RPMI8226 (cell line): ENCODE measurements at places on chromosomes 5 and 9.

GRCh38 chr5:74056789-74057164 is 430.8 kb downstream of the ARHGEF28 start:
- DNase-seq: peak; percentile 10

- DNase-seq: no peak
Observed at GRCh38 chr5:87340716-87341115, 72.0 kb downstream of the CCNH start.

DNA sequence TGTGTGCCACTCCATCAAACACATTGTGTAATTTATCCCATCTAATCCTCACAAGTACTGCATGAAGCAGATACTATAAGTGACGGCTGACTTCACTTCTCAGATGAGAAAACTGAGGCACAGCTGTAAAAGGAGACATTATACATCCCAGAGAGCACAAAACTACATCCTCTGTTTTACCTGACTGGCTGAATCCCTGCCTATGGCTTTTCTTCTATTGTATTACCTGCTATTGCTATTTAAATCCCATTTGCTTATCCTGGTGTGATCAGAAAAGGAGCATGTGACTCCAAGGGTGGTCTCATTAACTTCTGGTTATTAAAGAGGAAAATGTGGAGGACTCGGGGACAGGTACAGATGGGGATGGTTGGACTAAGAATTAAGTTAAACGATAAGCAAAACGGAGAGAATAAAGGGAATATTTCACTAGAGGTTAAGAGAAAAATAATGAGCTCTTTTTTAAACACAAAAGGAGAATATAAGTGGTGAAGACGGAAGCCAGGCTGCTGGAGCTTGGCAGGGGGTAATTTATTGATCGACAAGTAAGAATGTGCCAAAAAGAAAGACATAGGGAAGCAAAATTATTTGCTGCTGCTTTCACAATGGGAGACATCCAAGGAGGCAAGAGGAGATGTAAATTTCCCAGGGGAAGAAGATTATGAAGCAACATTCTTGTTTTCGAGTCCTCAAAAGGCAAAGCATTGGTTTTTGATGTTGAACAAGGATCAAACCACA is 155.7 kb upstream of the GPR151 start:
- DNase-seq: no peak

GRCh38 chr9:125525921-125526631 is 180.9 kb downstream of the MAPKAP1 start:
- DNase-seq: no peak

DNA sequence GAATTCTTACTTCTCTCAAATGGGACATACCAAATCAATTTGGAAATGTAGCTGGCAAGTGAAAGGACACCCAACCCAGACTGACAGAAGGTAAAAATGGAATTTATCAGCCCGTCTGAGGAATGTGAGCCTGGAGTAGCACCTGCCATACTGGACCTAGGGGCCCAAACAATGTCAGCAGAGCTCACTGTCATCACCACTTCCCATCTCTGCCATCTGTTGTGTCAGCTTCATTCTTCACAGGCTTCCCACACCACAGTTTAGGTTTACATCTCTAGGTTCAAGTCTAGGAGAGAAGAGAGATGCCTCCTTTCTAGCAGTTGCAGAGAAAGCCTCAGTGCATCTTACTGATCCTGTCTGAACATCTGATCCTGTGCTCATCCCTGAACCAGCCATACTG is 222.4 kb downstream of the DOCK8 start:
- DNase-seq: no peak

- no peak for DNase-seq
Observed at GRCh38 chr5:33079548-33079947, 361.2 kb upstream of the TARS1 start.

- DNase-seq: no peak
Observed at GRCh38 chr9:132366481-132366880, 11.7 kb upstream of the SETX start.

DNA sequence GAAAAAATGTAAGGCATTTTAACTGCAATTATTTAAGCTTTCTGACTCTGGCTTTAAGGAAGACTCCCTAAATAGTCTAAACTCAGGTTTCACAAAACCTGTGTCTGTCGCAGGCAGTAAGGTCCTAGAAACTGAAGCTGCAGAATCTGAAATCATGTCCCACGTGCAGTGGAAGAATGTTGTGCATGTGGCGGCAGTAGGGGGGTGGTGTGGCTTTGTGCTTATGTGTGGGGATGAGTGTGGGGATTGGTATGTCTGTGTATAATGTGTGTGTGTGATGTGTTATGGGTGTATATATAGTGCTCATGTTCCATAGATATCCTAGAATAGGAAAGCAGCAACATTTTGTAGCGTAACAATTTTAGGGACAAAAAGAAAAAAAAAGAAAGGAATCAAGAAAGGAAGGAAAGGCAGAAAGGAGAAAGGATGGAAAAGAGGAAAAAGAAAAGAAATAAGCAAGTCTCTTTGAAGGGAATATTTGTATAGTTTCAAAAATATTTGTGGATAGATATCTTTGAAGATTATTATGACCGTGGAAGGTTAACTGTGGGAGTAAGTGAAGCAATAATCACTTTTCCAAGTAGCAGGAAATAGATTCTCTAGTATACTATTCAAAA is 6.6 kb downstream of the ANKDD1B start:
- no peak for DNase-seq

DNA sequence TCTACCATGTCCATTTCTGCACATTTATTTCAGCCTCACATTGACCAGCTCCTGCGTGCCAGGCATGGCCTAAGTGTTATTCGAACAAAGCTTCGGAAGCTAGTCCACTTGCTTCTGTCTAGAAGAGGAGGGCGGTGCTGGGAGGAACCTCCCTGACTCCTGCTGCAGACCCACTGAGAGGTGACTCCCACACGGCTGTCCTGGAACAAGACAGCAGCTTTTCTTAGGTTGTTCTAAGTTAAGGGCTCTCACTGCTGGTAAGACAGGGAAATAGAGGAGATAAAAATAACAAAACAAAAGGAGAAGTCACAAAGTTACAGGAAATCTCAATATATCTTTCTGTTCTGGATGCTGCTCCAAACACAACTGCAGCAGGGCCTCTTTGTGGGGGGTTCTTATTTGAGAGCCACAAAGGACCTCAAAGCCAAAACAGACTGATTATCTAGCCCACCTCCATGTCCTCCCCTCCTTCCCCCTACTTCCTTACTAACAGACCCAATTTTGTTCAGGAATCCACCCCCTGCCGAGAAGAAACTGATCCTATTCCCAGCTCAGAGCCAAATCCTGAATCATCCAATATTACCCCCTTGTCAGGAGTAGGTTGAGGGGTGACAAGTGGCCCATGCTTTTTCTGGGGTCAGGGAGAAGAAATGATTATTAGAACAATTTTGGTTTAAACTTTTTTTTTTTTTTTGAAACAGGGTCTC is 28.4 kb upstream of the KCNIP1 start:
- DNase-seq: no peak

DNA sequence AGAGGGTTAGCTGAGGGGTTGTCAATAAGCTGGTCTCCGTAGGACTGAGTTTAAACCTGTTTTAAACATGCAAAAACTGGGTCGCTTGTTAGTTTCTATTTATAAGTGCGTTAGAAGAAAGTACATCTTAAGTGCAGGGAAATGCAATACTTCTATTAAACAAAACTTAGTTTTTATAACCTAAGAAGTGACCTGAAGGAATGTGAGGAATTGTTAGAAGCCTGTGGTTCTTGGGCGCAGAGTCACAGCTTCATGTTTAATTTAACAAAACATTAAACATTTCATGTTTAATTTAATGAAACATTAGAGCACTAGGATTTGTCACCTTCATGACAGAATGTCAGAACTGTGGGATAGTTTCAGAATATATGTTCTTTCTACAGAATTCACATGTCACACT is 469.2 kb upstream of the WWC1 start:
- no peak for DNase-seq

GRCh38 chr5:123964884-123965283 is 452.9 kb downstream of the CSNK1G3 start:
- no peak for DNase-seq

DNA sequence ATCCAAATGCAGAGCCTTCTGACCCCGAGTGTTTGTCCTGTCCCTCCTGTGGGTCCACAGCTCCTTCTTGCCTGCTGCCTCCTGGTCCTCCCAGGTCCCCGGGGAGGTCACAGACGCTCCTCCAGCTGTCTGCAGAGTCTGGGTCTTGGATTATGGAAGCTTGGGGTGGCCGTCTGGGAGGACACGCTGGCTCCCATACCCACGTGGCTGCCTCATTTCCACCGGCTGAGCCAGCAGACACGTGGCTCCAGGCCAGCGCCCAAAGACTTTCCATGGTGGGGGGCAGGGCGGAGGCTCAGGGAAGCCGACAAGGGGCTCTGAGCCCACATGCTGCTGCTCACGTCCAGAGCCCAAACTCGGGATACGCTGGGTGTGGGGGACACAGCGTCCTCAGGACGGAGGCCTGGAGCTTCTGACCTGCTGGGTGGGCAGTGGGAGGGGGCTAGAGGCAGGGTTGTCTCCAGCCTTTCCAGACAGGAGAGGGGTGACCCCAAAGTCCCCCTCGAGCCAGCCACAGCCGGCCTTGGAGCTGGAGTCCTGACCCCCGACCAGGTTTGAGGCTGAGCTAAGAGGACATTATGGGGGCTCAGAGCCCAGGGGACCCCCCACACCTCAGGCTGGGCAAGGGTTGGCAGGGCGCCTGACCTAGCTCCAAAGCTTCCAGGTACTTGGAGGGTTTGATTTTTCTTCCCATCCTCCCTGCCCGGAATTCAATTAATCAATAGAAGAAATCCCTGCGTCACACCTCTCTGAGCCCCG is 24.2 kb upstream of the RNU6ATAC start:
- DNase-seq: no peak

- no peak for DNase-seq
Observed at GRCh38 chr9:3331801-3332200, 194.0 kb downstream of the RFX3 start.

DNA sequence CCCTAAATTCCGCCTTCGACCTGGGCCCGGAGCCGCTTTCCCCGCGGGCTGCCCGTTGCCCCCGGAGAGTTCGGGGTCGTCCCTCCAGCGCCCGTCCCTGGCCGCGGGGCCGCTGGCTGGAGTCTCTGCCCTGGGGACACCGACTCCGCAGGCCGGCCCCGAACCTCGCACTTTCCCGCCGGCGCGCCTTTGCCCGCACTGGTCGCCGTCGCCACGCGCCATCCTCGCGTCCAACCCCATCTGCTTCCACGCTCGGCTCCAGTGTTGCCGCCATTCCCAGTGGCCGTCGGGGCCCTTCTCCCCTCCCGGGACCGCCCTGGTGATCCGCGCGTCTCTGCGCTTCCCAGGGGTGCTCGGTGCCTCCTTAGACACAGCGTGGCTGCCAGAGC is 11.0 kb downstream of the LHX3 start:
- no peak for DNase-seq

DNA sequence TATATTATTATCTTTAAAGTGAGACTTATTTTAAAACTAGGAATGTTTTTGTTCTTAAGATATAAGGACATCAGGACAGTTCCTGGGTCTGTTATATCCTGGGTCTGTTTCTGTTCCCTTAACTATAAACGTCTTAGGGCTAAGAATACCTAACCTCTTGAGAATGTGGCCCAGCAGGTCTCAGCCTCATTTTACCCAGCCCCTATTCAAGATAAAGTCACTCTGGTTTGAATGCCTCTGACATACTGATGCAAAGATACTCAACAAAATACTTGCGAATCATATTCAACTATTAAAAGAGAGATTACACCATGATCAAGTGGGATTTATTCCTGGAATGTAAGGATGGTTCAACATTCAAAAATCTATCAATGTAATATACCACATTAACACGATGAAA is 51.0 kb downstream of the STK10 start:
- DNase-seq: no peak

GRCh38 chr5:135662061-135662481 is 83.3 kb upstream of the CXCL14 start:
- DNase-seq: no peak

GRCh38 chr9:17291766-17292165 is 156.9 kb downstream of the CNTLN start:
- no peak for DNase-seq

GRCh38 chr5:40165789-40166728 is 513.7 kb upstream of the PTGER4 start:
- DNase-seq: no peak

DNA sequence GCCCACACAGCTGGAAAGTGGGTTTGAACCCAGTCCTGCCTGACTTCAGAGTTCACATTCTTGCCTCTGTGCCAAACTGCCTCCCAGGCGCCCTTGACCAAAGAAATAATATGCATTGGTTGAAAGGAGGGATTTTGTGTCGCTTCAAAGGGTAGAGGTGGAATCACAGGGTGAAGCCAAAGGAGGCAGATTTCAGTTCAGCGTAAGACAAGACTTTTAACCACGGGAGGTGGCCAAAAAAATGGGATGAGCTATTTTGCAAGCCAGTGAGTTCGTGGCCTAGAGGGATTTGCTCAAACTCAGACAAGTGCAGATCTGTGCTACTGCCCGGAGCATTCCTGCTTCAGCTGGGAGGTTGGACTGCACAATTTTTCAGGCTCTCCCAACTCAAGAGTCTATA is 57.6 kb upstream of the RANBP3L start:
- no peak for DNase-seq

DNA sequence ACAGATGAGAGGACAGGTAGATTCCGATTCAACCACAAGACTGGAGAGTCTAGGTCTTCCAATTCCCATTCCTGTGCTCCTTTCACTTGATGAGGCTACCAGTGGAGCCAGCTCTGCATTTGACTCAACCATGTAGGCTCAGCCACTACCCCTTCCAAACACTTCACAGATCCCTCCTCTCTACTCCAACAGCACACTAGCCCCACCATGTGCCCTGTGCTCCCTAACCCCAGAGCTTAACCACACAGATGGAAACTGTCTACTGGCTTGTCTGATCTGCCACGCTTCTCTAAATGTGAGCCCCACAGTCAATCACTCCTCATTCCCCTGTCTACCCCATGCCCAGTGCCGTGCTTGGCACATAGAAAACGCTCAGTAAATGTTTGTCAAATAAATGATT is 508.2 kb downstream of the CDK5RAP2 start:
- no peak for DNase-seq

- DNase-seq: no peak
Observed at GRCh38 chr9:5586391-5586802, 42.5 kb upstream of the RIC1 start.

GRCh38 chr5:180126716-180127681 is 55.4 kb upstream of the RNF130 start:
- DNase-seq: peak; percentile 22

DNA sequence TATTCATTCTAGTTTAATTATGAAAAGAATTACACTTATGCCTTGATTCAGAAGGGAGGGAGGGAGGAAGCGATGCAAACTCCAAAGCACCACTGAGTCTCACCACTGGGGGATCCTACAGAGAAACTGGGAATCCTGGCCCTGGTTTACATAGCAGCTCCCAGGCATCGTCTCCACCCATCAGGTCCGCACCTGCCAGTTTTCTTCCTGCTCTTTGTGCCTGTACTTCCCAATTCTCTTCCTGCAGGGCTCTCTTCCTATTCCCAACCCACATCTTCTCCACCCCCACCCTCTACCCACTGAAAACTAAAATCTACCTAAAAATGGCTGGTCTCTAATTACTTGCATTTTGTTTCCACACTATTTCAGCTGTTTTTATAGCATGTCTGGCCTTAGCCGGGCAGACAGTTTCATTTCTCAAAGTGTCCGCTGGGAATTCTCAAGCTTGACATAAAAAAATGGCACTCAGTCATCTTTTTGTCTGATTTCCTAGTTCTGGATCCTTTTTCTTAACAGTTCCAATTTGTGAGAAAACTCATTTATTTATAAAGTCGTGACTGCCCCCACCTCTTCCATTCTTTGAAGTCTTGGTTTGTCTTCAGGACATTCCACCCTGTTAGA is 1.6 kb upstream of the TNIP1 start:
- DNase-seq: no peak
